ENCODE measurements at places on chromosomes 2 and 18. TPM values are rescaled to one million over a fixed set of nuclear protein-coding genes. Genes with fewer than 3 reads are reported as not detected.
A peak's percentile ranks its signal among the peaks of the same experiment; 100 is the strongest.

FSIP2 gene
- total RNA-seq = not detected

NT5DC4 gene
- total RNA-seq = not detected

CAPN14 gene
- 0.11 TPM for total RNA-seq

MAP2 gene
- 1.6 TPM for total RNA-seq

CSRNP3 gene
- total RNA-seq = not detected

SPP2 gene
- total RNA-seq = not detected

FBXO15 gene
- total RNA-seq = 2.2 TPM

AFF3 gene
- 5.6 TPM for total RNA-seq

SPEG gene
- 85.7 TPM for total RNA-seq

DNAH7 gene
- 0.13 TPM for total RNA-seq

GRCh38 chr2:196984903-196985302, 58.4 kb upstream of the PGAP1 start:
- no peak for DNase-seq

DNA sequence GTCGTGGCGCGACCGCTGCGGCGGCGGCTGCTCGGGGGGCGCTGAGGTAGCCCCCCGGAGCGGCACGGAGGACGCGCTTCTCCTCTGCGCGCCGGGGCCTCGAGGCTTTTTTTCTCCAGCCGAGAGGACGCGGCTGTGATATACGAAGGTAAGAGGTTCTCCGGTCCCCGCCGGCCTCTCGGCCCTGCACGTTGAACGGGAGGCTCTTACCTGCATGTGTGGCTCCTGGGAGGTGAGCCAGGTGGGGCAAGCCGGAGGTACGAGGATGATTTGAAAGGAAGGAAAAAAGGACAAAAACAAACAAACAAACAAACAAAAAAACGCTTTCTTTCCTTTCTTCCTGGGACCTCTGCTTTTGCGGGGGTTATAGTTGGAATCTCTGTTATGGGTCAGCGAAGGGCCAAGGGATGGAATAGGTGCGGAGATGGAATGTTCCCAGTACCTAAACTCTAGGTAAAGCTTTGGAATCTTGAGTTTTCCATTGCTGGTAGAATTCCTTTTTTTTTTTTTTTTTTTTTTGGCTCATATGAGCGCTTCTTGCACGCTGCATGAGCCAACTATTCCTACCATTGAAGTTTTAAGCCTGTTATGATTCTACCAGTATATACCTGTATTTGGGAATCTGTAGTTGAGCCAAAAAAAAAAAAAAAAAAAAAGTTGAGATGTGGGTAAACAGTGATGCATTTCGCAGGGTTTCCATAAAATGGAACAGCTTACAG, 674 bp downstream of the PTPN4 start:
- no peak for DNase-seq

DNA sequence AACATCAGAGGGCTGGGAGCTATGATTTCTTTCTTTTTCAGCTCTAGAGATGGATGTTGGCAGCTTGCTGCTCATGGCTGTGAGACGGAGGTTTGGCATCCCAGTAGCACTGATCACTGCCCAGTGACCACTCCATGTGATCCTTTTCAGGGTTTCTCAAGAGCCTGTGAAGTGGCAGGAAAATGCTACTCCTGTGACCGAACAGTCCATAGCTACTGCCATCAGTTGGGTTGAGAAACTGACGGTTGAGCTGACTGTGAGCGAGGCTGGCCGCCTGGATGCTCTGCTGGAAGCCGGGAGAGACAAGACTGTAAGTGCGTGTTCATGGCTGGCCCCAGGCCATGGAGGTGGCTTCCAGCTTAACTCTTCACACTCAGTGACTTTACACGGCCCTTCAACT, 34.2 kb downstream of the VWA3B start:
- no peak for DNase-seq

- DNase-seq = no peak
Observed at GRCh38 chr2:79530443-79530842, 17.6 kb downstream of the CTNNA2 start.

DNA sequence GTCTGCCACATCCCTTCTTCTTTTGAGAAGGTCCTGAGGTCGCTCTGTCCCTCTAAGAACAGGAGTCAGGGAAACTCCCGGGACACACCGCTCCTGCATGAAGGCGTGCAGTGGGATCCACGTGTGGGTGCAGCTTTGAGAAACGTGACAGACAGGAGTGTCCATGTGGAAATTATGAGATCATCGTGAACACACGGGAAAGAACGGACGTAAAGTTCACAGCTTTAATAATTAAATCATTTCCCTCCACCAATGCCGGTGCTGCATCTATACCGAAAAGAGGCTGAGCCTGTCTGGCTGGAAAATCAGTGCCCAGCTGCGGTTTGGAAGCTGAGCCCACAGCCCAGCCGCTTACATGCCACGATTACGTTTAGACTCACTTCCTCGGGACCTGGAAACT, 372.4 kb upstream of the SALL3 start:
- DNase-seq = no peak

GRCh38 chr2:32758232-32758631, 130.4 kb downstream of the TTC27 start:
- DNase-seq = no peak

- no peak for DNase-seq
Observed at GRCh38 chr2:170711774-170712652, 3.1 kb upstream of the SP5 start.

GRCh38 chr2:121591199-121591598, 58.1 kb downstream of the CLASP1 start:
- no peak for DNase-seq

- peak; percentile 91 for DNase-seq
Observed at GRCh38 chr2:217858519-217859491, 144.0 kb downstream of the TNS1 start.

DNA sequence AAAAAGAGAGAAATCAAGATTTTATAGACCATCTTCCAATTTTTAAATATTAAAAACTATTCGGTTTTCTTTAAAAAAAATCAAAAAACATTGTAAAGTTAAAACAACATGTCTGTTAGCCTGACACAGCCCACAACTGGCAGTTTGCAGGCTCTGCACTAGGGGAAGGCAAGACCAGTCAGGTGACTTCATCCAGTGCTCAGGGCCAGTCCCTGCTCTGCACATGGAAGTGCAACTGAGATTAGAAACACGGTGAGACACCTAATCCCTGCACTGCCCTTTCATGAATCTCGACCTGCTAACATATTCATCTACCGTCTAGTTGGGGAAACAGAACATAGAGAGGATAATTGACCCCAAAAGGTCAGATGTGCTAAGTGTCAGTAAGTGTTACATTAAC, 135.2 kb downstream of the BARD1 start:
- no peak for DNase-seq

DNA sequence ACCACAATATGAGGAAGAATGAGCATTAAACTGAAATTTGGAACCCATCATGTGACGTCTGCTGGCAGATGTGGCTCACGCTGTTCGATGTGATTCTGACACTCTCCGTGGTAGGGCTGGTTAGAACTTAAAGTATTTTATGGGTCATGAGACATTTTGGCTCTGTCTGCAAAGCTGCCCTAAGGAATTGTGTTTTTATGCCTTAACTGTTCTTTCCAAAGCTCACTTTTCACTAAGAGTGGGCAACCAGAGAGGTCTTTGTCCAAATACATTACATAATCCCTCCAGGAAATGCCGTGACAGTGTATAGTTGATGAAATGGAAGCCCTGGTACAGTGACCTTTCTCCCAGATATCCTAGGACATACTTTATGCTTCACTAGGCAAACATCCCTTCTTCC, 119.1 kb downstream of the AQP4 start:
- no peak for DNase-seq

- DNase-seq = no peak
Observed at GRCh38 chr18:7686278-7686677, 119.2 kb downstream of the PTPRM start.

DNA sequence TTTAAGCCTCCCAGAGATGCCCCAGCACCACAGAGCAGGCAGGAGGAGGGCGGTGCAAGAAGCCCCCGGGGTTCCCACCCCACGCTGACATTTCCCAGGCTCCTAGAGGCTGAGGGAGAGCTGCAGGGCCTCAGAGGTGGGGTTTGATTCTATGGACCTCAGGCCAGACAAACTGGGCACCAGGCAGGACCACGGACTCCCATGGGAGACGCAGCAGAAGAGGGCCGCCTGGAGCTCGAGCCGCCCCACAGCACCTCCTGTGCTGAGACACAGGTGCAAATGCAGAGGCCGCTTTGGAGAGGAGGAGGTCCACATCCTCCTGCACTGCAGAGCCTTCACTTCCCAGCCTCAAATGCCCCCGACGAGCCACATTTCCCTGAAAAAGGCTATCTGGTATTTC, 62.7 kb downstream of the PSMG2 start:
- no peak for DNase-seq

- DNase-seq = no peak
Observed at GRCh38 chr2:160290598-160290997, 90.5 kb upstream of the ITGB6 start.

DNA sequence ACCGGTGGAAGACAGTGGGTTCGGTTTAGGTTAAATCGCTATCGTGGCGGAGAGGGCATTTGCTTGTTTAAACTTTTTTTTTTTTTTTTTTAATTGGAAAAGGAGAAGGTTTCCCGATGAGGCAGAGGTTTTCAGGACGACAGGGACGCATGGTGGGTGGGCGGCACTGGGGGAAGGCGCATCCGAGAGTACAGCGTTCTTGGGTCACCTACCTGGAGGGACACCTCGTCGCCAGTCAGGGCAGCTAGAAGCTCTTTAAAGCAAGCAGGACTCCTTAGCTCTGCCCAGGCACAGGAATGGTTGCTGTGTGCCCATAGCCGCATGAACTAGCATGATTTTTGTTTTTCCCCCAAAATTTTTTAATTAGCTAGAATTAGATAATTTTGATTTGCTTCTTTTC, 437 bp downstream of the LDLRAD4 start:
- DNase-seq = no peak

- DNase-seq = peak; percentile 57
Observed at GRCh38 chr2:162221064-162221463, 22.2 kb downstream of the FAP start.

GRCh38 chr2:60104514-60105505, 448.6 kb downstream of the BCL11A start:
- no peak for DNase-seq
